ENCODE measurements at places on chromosomes 13 and 19.

GRCh38 chr19:6632002-6632621 is 37.8 kb downstream of the TNFSF14 start:
- peak; percentile 76 for DNase-seq

GRCh38 chr13:90545070-90545840 is 802.2 kb upstream of the MIR17HG start:
- no peak for DNase-seq

DNA sequence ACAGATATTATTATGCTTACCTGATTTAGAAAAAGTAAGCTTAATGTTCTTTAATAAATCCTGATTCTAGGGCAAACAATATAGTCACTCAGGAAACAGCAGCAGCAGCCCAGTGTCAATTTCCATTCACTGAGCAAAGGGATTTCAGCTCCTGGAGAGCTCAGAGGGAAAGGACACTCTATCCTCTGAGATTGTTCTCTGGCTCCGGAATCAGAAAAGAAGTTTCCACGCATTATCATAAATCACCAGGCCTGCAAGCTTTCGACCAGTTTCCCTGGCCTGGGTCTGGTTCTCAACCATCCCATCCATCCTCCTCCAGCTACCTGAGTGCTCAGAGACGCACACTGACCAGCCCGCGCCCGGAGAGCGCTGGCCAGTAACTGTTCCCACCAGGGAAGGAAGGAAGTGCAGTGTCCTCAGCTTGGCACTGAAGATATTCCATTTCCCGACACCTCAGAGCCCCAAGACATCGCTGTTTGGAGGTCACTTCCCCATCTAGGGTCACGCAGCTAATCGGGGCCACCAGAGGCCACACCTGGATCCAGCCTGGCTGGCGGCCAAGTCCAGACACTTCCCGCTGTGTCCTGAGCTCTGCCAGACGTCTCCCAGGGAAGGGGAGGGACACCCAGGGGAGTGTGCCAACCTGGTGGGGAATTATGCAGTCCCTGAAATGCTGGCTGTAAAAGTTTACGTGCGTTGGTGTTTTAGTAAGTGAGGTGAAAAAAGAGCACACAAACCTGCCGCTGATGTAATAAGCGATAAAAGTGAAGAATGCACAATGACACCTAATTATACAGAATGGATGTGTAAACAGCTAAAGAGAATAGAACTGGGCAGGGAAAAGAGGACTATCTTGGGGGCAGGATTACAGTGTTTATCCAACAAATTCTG is 29.1 kb downstream of the EPS15L1 start:
- DNase-seq: no peak

GRCh38 chr13:75512253-75512652 is 25.4 kb downstream of the COMMD6 start:
- no peak for DNase-seq

GRCh38 chr19:18659281-18660050 is 22.6 kb downstream of the KLHL26 start:
- peak; percentile 52 for DNase-seq
